ENCODE measurements at places on chromosomes 2 and 18.

- DNase-seq, result no peak
Observed at GRCh38 chr18:13539050-13539449, 187.3 kb downstream of the FAM210A start.

DNA sequence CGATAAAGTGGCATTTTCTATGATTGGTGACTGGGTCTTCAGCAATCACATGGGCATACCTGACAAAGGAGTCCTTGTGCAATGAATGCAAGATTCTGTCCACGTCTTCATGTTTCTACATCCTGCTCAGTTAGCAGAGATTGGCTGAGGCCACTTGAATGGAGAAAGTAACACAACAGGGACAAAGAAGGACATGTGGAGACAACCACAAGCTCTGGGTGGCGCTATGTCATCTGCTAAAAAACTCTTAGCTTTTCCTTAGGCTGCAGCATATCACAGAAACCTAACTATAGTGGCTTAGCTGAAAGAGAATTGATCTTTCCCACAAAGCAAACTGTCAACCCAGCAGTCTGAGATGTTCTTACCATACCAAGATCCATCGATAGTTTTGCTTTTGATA lies 1109.7 kb downstream of the SOCS6 start:
- DNase-seq, result peak; percentile 17

DNA sequence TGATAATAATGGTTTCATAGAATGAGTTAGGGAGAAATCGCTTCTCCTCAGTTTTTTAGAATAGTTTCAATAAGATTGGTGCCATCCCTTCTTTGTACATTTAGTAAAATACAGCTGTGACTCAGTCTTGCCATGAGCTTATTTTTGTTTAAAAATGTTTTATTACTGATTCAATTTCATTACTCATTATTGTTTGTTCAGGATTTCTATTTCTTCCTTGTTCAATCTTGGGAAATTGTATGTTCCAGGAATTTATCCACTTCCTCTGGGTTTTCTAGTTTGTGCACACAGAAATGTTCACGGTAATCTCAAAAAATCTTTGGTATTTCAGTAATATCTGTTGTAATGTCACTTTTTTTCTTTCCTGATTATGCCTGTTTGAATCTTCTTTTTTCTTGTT lies 371.5 kb upstream of the SETBP1 start:
- no peak for DNase-seq

GRCh38 chr18:65265761-65266160 lies 485.1 kb upstream of the CDH7 start:
- DNase-seq, result no peak

DNA sequence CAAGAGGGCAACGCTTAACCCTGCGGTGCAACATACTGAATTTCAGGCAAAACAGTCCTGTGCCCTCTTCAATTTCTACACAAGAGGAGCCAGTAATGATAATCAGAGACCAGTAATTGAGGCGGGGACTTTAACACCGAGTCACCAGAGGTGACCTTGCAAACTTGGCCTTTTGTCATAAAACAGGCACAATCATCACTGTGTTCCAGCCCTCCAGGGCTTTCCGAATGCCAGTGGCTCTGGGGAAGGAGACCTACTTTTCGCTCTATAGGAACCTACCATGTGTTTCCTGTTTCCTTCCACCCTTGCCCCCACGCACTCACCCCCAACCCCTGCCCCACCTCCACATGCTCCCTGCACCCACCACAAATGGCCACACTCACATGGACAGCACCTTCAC lies 47.2 kb upstream of the LOXHD1 start:
- DNase-seq, result no peak

- peak; percentile 1 for DNase-seq
Observed at GRCh38 chr2:71941726-71942525, 205.7 kb downstream of the CYP26B1 start.

GRCh38 chr18:54086046-54086802 lies 138.2 kb downstream of the MBD2 start:
- no peak for DNase-seq

GRCh38 chr18:56443166-56443907 lies 195.1 kb downstream of the TXNL1 start:
- no peak for DNase-seq

DNA sequence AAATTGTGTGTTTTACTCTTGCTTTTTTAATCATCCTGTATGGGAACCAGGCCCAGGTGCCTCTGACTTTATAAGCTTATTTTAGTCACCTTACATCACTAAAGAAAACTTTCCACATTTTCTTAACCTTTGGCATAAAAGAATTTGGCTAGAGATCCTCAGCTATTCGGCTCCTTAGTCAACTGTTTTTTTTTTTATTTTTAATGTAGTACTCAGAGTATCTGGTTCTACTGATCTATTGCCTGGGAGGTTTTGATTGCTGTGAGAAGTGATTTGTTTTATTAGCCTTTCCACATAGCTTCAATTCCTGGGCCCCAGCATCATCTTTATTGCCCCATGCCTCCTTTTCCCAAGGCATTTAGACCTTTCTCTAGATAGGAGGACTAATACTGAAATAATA lies 121.0 kb downstream of the MYO1B start:
- DNase-seq, result no peak

DNA sequence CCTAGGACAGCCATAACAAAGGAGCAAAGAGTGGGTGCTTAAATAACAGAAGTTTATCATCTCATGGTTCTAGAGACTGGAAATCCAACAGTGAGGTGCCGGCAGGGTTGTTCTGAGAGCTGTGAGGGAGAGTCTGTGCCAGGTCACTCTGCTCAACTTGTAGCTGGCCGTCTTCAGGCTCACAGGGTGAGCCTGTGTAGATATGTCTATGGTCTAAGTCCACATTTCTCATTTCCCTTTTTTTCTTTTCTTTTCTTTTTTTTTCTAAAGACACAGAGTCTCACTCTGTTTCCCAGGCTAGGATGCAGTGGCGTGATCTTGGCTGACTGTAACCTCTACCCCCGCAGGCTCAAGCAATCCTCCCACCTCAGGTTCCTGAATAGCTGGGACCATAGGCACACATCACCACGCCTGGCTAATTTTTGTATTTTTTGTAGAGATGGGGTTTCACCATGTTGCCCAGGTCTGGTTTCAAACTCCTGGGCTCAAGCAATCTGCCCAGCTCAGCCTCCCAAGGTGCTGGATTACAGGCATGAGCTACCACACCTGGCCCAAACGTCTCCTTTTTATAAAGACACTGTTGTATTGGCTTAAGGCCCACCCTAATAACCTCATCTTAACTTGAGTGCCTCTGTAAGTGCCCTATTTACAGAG lies 142.2 kb downstream of the SP3 start:
- no peak for DNase-seq

DNA sequence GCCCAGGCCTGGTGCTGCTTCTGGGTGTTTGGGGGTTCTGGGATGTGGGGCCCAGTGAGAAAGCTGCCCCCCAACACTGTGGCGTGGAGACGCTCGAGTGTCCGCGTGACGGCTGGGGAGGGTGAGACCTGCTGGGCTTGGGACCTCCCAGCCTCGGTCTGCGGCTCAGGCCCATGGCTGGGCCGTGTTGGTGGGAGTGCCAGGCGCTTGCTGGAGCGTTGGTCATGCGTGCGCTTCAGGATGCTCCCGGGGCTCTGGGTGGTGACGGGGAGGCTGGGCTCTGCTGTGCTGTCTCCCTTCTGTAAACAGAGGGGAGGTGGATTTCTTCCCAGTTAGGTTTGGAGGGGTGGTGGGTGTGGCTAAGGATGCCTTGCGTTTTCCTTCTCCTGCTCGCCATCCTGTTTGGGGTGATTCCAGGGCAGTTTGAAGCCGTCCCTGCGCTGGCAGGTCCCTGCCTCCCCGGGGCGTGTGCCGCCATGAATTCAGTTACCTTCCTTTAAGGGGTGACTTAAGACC lies 606 bp downstream of the GAL3ST2 start:
- DNase-seq, result no peak
